Stimulated activated CD8-positive, alpha-beta memory T cell treated with anti-CD3 and anti-CD28 coated beads, Interleukin-4, amount 100 ng/mL, for 24 hours (primary cell): ENCODE measurements at places on chromosomes 6 and 20.

DNA sequence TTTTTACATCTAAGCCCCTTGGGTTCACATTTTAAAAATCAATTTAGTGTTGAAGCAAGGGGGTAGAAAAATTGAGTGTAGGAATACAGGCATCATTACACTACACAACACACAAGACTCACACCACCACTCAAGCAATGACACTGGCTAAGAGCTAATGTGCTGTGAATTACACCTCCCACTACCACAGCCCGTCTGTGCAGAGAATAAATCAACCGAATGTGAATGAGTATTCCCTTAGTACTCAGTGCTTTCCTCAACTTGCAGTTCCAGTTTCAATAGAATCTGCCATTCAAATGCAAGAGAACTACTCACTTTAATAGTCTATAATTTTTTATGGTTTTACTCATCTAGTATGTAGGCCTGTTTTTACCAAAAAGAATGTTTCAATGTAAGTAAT is 114.4 kb downstream of the PDSS2 start:
- DNase-seq, result no peak

- DNase-seq, result no peak
These were observed 54.2 kb downstream of the WDR27 start for GRCh38 chr6:169647637-169648036.

- no peak for DNase-seq
These were observed 164.7 kb upstream of the CENPW start for GRCh38 chr6:126175251-126175650.

GRCh38 chr6:54217018-54217417 is 91.2 kb upstream of the TINAG start:
- no peak for DNase-seq

GRCh38 chr6:15293674-15294073 is 47.8 kb downstream of the JARID2 start:
- DNase-seq, result no peak

DNA sequence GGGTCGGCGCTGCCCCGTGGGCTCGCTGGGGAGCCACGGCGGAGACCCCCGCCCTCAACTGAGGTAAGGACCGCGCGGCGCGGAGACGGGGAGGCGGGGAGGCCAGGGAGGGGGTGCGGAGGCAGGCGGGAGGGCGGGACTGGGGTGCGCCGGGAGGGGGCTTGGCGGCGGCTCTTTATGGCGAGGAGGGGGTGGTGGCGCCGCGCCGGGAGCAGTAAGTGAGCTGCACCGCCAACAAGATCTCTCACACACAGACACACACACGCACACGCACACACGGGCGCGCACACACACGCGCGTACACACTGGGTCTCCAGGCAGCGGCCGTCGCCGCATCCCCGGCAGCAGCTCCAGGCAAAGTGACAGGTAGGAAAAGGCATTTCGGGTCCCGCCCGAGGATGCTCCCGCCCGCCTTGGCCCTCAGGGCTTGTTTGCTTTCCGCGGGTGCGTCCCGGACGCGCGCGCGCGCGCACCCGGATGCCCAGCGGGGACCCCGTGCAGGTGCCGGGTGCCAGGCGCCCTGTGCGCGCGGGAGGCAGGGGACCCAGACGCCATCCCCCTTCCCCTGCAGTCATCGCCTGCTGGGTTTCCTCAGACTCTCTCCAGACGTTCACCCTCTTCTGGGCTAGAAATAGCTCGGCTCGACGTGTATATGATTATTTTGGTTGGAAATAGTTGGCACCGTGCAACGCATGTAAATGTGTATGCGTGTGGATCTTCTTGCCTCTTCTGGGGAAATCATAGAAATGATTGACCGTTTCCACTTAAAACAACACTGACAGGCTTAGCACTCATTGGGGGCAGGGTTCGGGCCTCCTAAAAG is at the start of gene PLCB4:
Gene PLCB4, plus strand, starts transcription at position 247 of the 823 bp plus-strand sequence. CDS start 238,728 bp downstream, outside the sequence.
- DNase-seq, result no peak

DNA sequence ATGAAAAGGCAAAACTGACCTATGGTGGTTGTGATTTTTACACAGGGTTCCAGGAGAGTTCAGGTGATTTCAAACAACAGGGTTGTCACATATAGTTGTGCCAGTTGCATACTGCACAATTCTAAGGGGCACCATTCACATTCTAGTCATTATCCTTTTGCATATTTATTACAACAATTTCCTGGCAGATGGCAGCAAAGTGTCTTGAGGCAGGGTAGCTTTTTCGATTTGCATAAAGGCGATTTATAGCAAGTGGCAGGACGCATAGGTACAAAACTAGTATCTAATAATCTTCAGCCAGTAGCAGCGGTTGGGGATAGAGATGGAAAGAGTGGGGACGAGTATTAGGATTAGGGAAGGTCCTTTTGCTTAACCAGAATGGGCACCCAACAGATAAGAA is 46.5 kb upstream of the TRAF3IP2 start:
- no peak for DNase-seq

DNA sequence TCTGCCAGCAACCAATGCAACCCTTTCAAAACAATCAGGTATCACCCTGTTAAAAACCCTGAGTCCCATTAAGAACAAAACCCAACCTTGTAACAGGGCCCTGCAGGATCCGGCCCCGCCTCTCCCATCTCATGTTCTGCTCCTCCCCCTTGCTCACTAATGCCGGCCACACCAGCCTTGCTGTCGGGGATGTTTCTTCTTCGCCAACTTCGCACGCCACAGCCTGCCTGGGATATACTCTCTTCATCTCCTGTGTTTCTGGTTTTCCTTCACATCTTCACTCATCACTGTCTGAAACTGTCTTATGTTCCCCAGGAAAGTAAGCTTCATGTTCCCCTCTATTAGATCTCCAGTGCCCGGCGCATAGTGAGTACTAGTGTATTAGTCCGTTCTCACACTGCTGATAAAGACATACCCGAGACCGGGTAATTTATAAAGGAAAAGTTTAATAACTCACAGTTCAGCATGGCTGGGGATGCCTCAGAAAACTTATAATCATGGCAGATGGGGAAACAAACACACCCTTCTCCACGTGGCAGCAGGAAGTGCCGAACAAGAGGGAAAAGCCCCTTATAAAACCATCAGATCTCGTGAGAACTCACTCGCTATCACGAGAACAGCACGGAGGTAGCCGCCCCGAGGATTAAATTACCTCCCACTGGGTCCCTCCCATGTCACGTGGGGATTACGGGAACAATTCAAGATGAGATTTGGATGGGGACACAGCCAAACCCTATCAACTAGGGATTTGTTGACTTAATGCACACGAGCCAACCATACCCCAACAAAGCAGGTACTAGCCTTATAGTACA is 5.1 kb downstream of the TP53RK start:
- no peak for DNase-seq

DNA sequence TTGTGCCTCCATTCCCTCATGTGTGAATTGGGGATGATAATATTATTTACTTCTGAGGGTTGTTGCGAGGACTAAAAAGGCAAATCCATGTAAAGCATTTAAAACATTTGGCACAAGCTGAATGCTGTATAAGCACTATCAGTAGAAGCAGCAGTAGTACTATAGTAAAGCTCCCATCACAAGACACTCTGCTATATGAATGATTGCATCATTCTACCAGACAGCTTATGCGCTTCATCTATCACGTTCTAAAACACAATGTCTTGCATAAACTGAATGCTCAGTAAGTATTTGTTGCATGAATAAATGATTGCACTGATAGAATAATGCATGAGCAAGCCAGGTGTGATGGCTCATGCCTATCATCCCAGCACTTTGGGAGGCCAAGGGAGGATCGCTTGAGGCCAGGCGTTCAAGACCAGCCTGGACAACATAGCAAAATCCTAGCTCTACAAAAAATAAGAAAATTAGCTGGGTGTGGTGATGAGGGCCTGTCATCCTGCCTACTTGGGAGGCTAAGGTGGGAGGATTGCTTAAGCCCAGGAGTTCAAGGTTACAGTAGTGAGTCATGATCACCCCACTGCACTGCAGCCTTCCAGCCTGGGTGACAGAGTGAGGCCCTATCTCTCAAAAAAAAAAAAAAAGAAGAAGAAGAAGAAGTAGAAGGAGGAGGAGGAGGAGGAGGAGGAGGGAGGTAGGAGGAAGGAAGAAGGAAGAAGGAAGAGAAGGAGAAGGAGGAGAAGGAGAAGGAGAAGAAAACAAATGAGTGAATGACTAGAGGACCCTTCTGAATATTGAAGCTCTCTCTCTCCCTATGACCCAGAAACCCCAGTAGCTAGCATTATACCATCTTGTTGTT is 50.0 kb upstream of the FOXO3 start:
- DNase-seq, result no peak

GRCh38 chr20:51807720-51808250 is 5.5 kb upstream of the SALL4 start:
- DNase-seq, result no peak

GRCh38 chr20:13331536-13331935 is 110.5 kb downstream of the ISM1 start:
- no peak for DNase-seq

GRCh38 chr20:19486446-19486845 is 271.6 kb upstream of the RIN2 start:
- DNase-seq, result no peak

- DNase-seq, result no peak
These were observed 33.1 kb downstream of the TFAP2A start for GRCh38 chr6:10381830-10382208.

- no peak for DNase-seq
These were observed 1426.9 kb upstream of the EYS start for GRCh38 chr6:67133973-67134372.

DNA sequence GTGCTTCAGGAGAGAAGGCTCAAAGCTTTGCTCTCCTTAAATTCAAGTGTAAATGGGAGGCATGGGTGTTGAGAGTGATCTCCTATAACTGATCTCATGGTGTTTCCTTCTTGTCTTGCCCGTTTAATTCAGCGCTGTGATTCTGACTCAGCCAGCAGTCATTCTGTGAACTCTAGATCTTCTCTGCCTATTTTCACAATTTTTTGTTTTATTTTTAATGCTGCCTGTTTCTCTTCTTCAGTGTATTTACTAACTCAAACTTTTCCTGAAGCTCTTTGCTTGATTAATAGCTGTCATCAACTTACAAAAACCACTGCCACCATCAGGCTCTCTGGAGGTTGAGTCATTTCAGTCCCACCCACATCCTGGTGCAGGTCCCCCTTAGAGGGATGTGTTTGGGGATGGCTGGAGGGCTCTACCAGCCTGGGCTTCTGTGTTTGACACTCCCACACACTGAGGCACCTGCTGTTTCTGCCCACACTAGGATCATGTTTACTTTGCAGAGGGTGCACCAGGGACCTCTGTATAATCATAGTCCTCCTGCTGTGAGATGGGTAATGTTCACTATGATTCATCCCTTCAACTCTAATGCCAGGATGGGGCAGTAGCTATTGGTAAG is 94.0 kb downstream of the SHLD1 start:
- peak; percentile 58 for DNase-seq

DNA sequence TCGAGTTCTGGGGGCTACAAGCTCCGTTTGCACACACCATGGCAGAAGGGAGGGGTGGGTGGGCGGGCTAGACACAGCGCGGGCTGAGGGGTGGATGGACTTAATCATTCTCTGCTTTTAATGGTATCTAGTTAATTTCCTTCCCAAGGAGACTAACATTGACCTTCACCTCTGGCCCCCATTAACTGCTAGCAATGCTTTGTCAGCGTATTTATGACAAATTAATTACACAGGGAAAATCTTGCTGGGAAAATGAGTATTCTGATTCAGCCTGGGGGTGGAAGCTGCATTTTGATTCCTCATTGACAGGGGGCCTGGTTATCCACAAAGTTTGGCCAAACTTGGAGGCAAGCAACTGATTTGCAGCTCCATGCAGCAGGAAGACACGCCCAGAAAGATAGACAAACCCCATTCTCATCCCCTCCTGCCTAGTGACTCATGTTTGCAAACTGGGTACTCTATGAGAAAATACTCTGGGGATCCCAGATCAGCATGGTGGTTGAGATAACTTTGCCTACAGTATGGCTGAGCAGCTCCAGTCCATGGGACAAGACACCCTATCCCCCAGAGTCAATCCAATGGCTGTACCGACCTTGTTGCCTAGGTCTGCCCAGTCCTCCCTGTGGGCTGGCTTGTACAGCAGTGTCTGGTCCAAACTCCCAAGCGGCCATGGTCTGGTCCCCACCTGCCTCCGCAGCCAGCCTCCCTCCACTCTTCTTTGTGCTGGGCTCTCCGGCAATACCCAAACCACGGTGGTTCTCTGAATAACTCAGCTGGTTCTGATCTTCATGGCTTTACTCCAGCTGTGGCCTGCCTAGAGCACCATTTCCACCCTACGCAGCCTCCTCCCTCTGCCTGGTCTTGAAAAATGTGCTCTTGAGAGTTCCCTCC is 19.7 kb downstream of the ZBP1 start:
- DNase-seq, result no peak

DNA sequence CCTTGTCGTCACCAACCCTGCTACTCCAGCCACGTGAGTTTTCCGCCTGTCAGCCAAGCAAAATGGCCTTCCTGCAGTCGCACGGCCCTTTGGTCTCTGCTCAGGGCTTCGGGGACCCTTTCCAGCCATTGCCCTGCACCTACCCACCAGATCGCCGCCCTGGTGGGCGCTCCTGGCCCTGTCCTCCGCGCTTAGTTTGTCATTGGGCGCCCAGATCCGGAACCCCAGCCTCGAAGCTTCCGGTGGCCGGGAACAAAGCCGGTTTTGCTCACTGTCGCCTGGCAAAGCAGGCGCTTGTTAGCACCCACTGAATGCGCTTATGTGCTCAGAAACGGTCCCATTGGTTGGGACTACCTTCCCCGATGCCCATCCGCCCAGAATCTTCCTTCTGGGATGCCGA is 536 bp downstream of the ZFP57 start:
- DNase-seq, result no peak

DNA sequence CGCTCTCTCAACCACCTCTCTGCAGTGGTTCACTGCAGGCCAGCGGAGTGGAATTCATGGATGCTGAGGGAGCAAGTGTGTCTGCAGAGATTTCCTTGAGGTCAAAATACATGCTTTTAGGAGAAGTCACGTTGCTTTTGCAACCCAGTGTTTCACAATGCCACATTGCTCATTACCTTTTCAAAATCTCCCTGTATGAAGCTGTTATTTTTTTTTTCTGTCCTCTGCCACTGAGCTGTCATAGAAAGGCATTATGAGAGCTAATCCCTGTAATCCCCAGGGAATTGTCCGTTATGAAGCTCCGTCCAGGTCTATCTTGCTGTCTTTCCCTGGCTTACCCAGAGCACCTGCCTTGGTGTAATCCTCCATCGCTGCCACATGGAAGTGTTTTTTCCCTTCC is 60.5 kb upstream of the SLC22A23 start:
- DNase-seq, result no peak

- no peak for DNase-seq
These were observed 62.4 kb upstream of the MRPS10 start for GRCh38 chr6:42279966-42280629.

GRCh38 chr6:21823371-21823770 is 229.8 kb downstream of the SOX4 start:
- DNase-seq, result no peak

GRCh38 chr6:41256383-41256782 is 28.2 kb downstream of the TREML4 start:
- no peak for DNase-seq
